IPS DF 6.9 (cell line): ENCODE measurements at places on chromosomes 3 and 15.

GRCh38 chr3:195752066-195752465 is 31.3 kb downstream of the MUC20 start:
- DNase-seq = no peak

- no peak for DNase-seq
These were observed 121.2 kb downstream of the ATG7 start for GRCh38 chr3:11393401-11393800.

DNA sequence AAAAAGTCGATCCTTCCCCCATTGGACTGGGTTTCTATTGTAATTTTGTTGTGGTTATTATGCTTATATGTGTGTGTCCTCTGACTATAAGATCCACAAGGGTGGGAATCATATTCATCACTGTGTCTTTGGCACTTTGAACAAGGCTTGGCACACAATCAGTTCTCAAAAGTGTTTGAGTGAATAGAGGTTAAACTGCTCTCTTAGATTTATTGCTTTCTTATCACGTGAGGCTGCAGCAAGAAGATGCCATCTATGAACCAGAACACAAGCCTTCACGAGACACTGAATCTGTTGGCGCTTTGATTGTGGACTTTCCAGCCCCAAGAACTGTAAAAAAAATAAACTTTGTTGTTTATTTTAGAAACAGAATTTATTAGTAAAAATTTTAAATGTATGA is 295.0 kb upstream of the MDFIC2 start:
- no peak for DNase-seq

GRCh38 chr3:51337666-51338065 is 47.4 kb upstream of the MANF start:
- DNase-seq = no peak

DNA sequence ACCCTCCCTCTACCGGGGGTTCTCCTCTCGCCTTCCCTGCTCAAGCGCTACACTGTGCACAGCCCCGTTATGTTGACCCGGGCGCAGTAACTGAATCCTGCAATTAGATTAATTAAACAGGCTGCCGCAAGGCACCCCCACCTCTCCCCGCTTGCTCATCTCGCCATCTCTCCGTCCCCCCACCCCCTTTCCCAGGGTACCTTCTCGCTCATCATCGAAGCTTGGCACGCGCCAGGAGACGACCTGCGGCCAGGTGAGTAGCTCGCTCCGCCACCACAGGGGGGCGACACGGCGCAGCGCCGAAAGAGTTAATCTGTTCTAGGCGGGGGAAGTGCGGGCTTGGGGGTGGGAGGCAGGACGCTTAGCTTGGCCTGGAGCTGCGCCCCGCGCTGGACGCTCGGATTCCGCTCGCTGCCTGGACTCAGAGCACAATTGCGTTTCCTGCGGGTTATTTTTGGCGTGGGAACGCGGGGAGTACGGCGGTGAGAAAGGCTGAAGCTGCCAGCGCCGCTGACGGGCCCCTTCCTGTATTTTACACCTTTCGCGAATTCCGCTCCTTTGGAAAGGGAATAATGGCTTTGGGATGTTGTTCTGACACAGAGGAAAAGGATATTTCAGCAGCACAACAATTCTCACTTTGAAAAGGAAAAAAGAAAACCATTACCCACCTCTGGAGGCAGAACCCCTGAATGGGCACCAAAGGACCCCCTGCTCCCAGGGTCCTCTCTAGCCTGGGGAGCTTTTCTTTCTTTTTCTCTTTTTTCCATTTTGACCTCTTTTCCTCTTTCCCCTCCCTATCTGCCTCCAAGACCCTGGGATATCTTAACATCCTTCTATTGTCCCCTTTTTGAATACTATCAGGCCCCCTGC is 1.5 kb downstream of the DLL4 start:
- no peak for DNase-seq

DNA sequence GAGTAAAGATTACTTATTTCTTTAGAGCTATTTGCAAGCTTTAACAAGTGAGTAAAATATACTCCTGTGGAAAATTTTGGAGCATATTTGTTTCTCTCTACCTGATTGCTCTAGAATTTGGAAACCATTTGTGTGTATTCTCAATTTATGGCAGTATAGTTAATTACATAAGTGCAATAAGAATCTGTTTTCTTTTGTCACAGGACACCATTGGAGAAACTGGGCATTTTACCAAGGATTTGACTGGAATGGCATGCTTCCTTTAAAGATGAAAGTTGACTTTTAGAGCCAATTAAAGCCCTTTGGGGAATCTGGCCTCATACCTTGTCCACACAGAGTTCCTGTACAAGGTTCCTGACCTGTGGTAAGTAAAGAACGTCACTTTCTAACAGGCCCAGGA is 38.4 kb downstream of the PAQR5 start:
- DNase-seq = no peak

DNA sequence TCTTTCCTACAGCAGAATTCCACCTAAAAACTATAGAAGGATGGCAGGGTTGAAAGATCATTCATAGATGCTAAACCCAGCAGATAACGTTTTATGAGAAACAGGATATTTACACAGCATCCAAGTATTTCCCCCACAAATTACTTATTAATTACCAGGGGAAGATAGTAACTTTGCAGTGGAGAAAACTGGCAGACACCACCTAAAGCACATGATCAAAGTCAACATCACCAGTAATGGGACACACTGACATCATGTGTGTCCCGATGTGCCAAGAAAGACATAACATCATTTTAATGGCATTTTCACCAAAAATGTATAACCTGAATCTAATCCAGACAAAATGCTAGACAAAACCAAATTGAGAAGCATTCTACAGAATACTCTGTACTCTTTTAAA is 220.4 kb upstream of the THBS1 start:
- no peak for DNase-seq

GRCh38 chr3:157652366-157652765 is 149.2 kb upstream of the VEPH1 start:
- no peak for DNase-seq

DNA sequence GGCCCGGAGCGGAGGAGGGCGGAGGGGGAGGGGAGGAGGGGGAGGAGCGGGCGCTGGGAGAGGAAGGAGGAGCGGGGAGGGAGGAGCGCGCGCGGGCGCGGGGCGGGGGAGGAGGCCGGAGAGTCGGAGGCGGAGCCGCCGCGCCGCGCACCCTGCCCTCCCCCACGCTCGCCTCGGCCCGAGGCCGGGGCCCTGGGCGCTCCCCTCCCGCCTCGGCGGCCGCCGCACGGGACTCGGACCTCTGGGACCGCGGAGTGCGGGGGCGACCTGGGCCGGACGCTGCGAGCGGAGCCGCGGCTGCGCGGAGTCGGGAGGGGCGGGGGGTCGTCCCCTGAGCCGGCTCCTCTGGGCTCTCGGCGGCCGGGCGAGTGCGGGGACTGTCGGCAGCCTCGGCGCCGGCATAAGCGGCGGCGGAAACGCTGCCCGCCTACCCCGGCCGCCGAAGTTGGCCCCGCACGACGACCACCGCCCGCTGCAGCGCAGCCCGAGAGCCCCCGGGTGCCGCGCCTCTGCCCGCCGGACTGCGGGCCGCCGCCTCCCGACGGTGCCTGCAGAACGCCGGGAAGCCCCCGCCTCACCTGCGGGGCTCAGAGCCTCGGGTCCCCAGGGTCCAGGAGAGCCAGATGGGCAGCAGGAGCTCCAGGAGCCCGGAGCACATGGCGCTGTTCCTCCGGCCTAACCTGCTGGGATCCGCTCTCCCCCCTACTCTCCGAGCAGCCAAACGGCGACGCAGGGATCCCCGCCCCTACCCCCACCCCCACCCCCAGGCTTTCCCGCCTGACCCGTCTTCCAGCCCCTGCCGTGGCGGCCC is 406 bp upstream of the GABRB3 start:
- no peak for DNase-seq

- no peak for DNase-seq
These were observed 14.4 kb downstream of the PLA2G4F start for GRCh38 chr15:42141795-42142667.

GRCh38 chr15:95497634-95498033 is 832.9 kb upstream of the NR2F2 start:
- no peak for DNase-seq

- DNase-seq = no peak
These were observed 13.1 kb downstream of the CCDC191 start for GRCh38 chr3:114043205-114043604.

GRCh38 chr15:97875513-97876280 is 84.8 kb upstream of the ARRDC4 start:
- DNase-seq = no peak

DNA sequence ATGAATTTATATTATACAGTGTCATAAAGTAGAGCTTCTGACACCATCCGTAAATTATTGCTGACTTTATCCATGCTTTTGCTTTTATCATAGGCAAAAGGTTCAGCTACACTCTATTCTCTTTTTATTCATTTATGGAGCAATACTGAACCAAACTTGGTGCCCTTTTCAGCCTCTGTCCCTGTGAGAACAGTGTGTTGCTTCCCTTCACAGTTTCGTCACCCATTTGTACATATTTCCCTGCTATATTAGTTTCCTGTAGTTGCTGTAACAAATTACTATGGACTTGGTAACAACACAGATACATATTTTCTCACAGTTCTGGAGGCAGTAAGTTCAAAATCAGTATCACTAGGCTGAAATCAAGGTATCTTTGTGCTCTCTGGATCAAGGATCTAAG is 2.8 kb upstream of the RPL24 start:
- DNase-seq = no peak

- no peak for DNase-seq
These were observed 785 bp downstream of the MFSD1 start for GRCh38 chr3:158802409-158803268.

GRCh38 chr3:8869613-8870012 is 93.7 kb downstream of the RAD18 start:
- no peak for DNase-seq

GRCh38 chr3:172905451-172905850 is 154.9 kb downstream of the ECT2 start:
- DNase-seq = no peak

- no peak for DNase-seq
These were observed 41.2 kb upstream of the TJP1 start for GRCh38 chr15:29863438-29863837.

- DNase-seq = no peak
These were observed 990.5 kb downstream of the TBL1XR1 start for GRCh38 chr3:176206809-176207208.

DNA sequence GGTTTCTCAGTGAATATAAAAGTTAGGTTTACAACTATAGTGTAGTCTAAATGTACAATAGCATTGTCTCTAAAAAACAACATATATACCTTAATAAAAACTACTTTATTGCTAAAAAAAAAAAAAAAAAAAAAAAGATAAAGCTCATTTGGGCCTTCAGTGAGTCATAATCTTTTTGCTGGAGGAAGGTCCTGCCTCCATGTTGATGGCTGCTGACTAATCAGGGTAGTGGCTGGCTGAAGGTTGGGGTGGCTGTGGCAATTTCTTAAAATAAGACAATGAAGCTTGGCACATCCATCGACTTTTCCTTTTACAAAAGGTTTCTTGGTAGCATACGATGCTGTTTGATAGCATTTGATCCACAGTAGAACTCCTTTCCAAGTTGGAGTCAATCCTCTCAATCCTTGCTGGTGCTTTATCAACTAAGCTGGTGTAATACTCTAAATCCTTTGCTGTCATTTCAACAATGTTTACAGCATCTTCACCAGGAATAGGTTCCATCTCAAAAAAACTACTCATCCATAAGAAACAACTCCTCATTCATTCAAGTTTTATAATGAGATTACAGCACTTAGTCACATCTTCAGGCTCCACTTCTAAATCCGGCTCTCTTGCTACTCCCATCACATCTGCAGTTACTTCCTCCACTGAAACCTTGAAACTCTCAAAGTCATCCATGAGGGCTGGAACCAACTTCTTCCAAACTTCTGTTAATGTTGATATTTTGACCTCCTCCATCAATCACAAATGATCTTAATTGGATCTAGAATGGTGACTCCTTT is 13.3 kb downstream of the ZNF280D start:
- DNase-seq = no peak

- DNase-seq = no peak
These were observed 11.3 kb upstream of the TMEM115 start for GRCh38 chr3:50370594-50370993.

DNA sequence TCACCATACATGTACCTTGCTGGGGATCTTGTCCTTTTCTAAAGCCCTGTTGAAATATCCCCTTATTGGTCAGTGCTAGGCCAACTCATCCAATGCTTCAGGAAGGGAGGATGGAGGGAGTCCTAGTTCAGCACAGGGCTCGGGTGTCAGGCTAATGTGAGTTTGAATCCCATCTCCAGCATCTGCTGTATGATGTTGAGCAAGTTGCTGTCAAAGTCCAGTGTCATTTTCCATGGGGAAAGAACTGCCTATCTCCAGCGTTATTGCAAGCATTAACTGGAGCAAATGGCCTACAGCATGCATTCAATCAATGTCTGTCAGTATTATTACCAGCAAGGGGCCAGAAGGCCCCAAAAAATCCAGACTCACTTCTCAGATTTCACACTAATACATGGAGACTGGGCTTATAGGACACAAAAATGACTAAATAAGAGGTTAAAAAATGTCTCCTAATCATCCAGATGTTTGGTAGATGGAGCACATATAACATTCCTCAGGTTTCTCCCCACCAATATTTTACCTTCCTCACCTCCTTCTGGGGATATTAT is 40.8 kb downstream of the SRGAP3 start:
- DNase-seq = no peak

- DNase-seq = no peak
These were observed 98.5 kb upstream of the TSC22D2 start for GRCh38 chr3:150309557-150309956.

DNA sequence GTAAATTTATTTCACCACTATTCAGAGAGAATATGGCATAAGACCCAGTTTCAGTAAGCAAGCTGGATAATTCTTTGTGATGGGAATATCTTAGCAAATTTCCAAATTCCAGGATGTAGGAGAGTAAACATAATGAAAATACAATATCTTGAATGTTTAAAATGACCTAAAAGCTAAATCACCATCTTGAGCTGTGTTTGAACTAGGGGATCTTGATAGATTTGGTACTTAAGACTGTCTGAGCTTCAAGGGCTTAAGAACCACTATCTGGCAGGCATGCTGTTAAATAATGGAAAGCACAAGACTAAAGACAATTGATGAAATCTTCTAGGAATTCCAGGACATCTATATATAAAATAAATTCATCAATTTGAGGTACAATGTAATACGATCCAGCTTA is 217.7 kb downstream of the ATP8B4 start:
- DNase-seq = no peak

DNA sequence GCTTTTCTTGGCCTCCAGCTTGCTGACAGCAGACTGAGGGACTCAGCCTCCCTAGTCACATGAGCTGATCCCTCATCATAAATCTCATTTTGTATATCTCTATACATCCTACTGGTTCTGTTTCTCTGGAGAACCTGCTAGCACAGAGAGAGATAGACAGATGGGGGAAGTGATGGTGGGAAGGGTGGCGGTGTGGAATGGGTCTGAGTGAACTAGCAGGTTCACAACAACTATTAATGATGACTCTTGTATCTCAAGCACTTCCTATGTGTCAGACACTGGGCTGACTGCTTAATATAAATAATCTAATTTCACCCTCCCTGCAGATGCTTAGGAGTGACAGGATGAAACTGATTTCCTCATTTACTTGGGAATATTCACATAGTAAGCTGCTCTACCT is 106.9 kb upstream of the TLE3 start:
- DNase-seq = no peak

DNA sequence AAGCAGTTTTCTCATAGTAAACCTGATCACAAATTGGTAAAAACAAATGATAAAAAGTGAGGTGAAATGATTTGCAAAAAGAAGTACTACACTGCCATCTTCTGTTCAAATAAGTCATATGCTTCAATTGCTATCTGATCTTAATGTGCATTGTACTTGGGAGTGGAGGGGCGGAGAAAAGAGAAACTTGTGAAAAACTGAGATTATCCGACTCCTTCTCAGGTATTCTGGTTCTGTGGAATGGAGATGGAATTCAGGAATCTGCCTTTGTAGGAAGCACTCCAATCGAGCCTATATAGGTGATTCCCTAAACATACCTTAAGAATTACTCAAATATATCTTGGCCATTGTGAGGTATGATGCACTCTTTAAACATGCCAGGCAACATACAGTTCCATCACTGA is 180.6 kb downstream of the CHL1 start:
- DNase-seq = no peak
